ENCODE measurements at places on chromosomes 3 and 15.

GRCh38 chr3:180352261-180352660, 249.7 kb upstream of the TTC14 start:
- DNase-seq: no peak

DNA sequence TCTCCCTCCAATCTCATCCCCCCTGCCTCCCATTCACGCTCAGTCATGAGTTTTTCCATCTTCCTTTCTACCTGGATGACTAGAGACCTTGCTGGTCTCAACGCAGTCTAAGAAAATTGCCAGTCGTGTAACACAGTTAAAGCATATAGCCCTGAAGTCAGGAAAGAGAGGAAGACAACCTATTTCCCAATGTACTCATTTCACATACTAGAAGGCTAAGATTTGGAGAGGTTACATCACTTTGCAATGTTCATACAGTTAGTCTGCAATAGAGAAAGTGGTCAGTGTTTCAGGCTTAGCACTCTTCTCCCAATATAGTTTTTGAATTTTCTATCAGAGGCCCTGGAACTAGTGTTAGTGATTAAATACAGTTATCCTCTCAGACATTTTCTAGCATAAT, 278.6 kb downstream of the EDEM1 start:
- DNase-seq: no peak

- no peak for DNase-seq
These were observed 148.6 kb downstream of the CACNA2D3 start for GRCh38 chr3:54270816-54271526.

GRCh38 chr15:48936666-48937065, 27.1 kb downstream of the SHC4 start:
- DNase-seq: no peak

GRCh38 chr3:194482196-194482593, 4.6 kb downstream of the ATP13A3 start:
- DNase-seq: no peak

DNA sequence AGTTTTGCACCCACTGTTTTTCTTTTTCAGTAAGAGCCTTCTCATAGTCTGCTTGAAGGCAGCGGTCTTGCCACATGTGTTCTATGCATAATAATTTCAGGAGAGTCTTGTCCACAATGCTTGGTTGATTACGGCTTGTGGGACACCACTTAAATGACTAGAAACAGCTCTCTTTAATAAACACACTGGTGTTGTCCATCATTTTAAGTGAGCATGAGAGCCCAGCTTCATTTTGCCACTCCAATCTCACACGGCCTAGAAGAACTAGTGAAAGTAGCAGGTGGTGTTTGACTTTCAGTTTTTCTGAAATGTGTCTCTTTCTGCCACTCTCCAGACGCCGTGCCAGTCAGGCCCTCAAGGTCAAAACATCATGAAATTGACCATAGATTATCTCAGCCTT, 292.1 kb downstream of the LPP start:
- DNase-seq: no peak

DNA sequence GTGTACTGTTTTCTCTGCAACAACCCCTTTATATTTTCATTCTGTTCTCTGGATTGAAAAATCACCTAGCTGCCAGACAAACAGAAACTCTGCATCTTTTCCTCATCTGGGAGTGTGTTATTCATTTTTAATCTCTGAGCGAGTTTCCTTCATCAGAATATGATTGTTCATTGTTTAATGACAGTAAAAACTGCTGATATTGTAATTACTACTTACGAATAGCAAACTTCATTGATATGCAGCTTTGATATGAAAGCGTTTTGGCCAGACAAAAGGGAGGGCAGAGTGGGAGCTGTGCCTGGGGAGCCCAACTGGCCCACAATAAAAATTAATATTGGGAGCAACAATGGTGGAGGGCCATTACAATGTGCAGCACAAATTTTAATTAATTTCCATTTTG, 132.7 kb upstream of the SKOR1 start:
- no peak for DNase-seq

GRCh38 chr15:51180011-51180410, 85.3 kb upstream of the TNFAIP8L3 start:
- no peak for DNase-seq

GRCh38 chr3:115361806-115362205, 214.7 kb upstream of the ZBTB20 start:
- DNase-seq: no peak
